ENCODE measurements at places on chromosomes 2 and 18. TPM values are rescaled to one million over a fixed set of nuclear protein-coding genes. Genes with fewer than 3 reads are reported as not detected.

IL1B gene
- total RNA-seq, result 1.3 TPM

LOXL3 gene
- 0.99 TPM for total RNA-seq

DIPK1C gene
- not detected for total RNA-seq

UGT1A7 gene
- 0.10 TPM for total RNA-seq

HOXD8 gene
- total RNA-seq, result not detected

DYSF gene
- 0.16 TPM for total RNA-seq

RGPD4 gene
- 0.08 TPM for total RNA-seq

SP9 gene
- total RNA-seq, result not detected

MXD1 gene
- 9.2 TPM for total RNA-seq

SPATA3 gene
- not detected for total RNA-seq

ZNF407 gene
- 13.4 TPM for total RNA-seq

HK2 gene
- total RNA-seq, result 108 TPM
